ENCODE measurements at places on chromosomes 11 and 22.
A peak's percentile ranks its signal among the peaks of the same experiment; 100 is the strongest.

GRCh38 chr22:42860968-42861367 lies 3.9 kb upstream of the ARFGAP3 start:
- DNase-seq: no peak

GRCh38 chr22:33213383-33214075 lies 155.3 kb upstream of the SYN3 start:
- DNase-seq: no peak

DNA sequence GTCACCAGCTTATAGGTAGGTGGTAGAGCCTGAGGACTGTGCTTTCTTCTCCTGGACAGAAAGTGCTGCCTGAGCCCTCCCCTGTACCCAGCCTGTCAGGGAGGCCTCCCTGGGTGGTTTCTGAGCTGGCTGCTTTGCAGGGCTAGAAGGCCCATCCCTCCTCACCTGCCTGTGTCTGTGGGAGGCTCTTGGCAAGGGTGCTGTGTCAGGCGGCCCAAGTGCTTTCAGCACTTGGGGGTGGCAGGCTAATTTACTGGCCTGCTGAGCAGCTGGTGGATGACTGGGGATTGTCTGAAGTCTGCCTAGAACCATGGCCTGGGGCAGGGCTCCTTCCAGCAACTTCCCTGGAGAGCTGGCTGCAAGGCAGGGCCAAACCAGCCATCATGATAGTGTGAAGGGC lies 139.0 kb upstream of the NAV2 start:
- DNase-seq: no peak

GRCh38 chr11:118679483-118679882 lies at the start of gene TREH:
TSS of gene TREH (minus strand) at chr11:118679650. CDS start at chr11:118679627, 23 bp downstream.
- DNase-seq: no peak

DNA sequence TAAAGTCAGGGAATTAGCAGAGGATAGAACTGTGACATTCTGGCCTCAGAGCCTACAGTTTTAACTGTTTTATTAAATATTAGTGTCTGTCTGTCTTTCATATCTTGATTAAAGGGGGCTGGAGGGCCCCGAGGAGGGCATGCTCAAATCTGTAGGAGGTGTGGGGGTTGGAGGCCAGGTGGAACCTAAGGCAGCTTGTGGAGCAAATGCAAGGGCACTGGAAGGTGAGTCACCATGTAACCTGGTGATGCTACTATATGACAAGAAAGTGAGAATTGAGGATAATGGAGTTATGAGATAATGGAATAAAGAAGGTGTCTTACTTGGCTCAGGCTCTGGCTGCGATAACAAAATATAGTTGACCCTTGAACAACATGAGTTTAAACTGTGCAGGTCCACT lies 27.3 kb upstream of the TMEM86A start:
- DNase-seq: no peak

GRCh38 chr11:134272381-134273316 lies 3.5 kb upstream of the GLB1L3 start:
- DNase-seq: peak; percentile 90

GRCh38 chr22:40485813-40486667 lies 115.6 kb downstream of the SGSM3 start:
- no peak for DNase-seq

DNA sequence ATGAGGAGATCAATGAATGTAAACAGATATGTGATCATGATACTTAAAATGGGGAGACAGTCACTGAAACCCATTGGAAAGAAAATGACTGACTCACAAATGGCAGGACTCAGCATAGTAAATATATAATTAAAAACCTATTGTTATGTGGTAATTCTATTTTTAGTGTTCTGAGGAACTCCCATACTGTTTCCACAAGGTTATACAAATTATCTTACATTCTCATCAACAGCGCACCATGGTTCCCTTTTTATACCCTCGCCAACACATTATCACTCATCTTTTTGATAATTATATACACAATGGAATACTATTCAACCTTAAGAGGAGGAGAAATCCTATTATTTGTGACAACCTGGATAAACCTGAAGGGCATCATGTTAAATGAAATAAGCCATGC lies 17.1 kb downstream of the OR5B21 start:
- no peak for DNase-seq

- no peak for DNase-seq
Observed at GRCh38 chr11:47257517-47258316, at the start of gene NR1H3. TSS of gene NR1H3 (plus strand) at chr11:47257996. CDS start at chr11:47259217, 1,221 bp downstream.

DNA sequence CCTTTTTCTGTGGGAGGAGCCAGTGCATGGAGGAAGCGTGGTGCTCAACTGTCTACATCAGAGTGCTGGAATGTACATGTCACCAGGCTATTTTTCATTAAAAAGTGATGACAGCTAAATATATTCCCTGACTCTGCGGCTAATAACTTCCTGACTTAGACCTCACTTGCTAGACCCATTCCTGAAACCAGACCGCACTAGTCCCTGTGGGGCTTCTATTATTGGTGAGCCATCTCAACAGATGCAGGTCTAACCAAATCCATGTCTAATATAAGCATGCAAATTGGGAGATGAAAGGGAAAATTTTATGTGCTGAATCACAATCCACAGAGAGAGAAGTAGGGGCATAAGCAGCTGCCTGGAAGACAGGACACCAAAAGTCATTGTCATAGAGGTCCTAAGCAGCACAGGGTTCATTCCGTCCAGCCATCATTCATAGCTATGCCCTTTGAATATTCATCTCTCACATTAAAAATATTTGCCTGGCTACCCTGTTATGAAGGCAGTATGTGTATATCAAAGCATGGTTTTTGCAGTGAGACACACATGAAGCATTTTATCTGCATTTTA lies 110.9 kb upstream of the BLID start:
- no peak for DNase-seq

- DNase-seq: no peak
Observed at GRCh38 chr22:24407884-24408283, 19.5 kb upstream of the ADORA2A start.

DNA sequence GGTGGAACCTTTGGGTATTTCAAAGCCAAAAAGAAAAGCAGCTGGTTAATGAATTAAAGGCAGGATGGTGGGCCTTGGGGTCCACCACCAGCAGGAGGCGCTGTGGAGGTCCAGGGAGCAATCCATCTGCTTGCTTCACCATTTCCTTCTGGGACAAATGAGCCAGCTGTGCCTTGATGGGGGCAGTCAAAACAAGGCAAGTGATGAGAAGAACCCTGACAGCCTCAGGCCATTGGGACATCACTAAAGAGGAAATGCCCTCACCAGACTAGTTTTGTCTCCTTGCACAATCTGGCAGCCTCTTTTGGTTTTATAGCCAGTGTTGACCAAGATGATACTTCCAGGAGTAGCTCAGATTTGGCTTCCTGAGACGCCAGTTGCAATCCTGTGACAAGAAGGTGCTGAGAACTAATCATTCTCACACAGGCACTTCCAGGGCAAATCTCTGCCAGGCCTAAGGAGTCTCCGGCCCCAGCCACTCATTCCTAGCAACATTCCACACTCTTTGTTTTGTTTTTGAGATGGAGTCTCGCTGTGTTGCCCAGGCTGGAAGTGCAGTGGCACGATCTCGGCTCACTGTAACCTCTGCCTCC lies 38.2 kb upstream of the WEE1 start:
- peak; percentile 42 for DNase-seq

- no peak for DNase-seq
Observed at GRCh38 chr11:88169881-88170280, 5.4 kb downstream of the RAB38 start.
